Type B pancreatic cell (in vitro differentiated cells): ENCODE measurements at places on chromosomes 6 and 20. TPM values are rescaled to one million over a fixed set of nuclear protein-coding genes. Genes with fewer than 3 reads are reported as not detected.

Gene DYNLT2
- total RNA-seq = 2.1 and 2.6 TPM in 2 replicates

Gene KCNQ2
- 4.4 and 47.3 TPM in 2 replicates for total RNA-seq

Gene OR2W1
- not detected in 2 replicates for total RNA-seq

Gene VNN1
- total RNA-seq = 1.1 and 1.3 TPM in 2 replicates

Gene PI3
- 3.7 and 6.9 TPM in 2 replicates for total RNA-seq

Gene GLP1R
- total RNA-seq = 1.6 and 4.3 TPM in 2 replicates

Gene CCR6
- total RNA-seq = not detected in 2 replicates

Gene ENPP3
- 0.07 and 0.82 TPM in 2 replicates for total RNA-seq

Gene GTF3C6
- 60.4 and 92.9 TPM in 2 replicates for total RNA-seq

Gene OR12D3
- total RNA-seq = not detected in 2 replicates

Gene VWA7
- total RNA-seq = 6.1 and 6.4 TPM in 2 replicates

Gene PRDM13
- total RNA-seq = not detected in 2 replicates

Gene RAB44
- 0.07 TPM in 1 of 2 replicates, not detected in the other for total RNA-seq

Gene BMP5
- 5.6 and 12.4 TPM in 2 replicates for total RNA-seq
